Left hindlimb (tissue), 1 donor: ENCODE measurements at places on chromosomes 12 and 14.

GRCh38 chr12:62603061-62603810 lies 136.6 kb downstream of the MON2 start:
- DNase-seq: peak; percentile 94

DNA sequence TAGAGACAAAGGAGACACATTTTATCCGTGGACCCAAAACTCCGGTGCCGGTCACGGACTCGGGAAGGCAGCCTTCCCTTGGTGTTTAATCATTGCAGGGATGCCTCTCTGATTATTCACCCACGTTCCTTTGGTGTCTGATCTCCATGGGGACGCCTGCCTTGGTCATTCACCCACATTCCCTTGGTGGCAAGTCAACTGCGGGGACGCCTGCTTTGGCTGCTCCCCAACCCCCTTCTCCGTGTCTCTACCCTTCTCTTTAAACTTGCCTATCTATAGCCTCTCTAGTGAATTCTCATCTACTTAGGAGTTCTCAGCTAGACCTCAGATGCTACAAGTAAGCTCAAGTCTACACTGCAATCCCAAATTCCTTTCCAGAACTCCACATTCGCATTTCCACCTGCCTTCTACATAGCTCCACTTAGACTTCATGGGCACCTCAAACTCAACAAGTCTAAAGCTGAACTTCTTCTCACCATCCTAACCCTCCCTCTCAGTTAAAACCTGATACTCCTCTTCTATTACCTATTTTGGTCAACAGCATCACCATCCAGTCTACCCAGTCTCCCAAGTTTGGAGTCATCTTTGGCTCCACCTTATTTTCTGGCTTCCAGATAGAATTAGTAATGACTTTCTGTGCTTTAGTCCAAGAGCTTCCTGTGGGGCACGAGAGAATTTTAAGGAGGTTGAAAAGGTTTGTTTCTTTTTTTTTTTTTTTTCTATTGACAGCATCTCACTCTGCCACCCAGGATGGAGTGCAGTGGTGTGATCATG lies 14.4 kb downstream of the SPTLC2 start:
- no peak for DNase-seq

DNA sequence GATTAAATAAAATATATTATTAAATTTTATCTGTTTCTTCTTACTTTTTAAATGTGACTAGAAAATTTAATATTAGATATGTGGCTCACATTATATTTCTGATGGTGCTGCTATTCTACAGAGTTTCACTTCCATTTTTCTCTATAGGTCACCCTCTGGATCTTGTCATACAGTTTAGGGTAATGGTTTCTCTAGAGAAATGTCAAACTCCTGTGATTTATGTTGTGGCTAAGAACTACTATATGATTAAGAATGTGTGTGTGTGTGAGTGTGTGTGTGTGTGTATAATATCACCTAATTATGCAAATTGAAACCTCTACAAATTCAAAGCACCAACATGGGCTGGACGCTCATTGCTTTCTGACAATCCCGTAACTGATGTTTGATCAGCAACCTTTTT lies 325.9 kb downstream of the ADAMTS20 start:
- no peak for DNase-seq

DNA sequence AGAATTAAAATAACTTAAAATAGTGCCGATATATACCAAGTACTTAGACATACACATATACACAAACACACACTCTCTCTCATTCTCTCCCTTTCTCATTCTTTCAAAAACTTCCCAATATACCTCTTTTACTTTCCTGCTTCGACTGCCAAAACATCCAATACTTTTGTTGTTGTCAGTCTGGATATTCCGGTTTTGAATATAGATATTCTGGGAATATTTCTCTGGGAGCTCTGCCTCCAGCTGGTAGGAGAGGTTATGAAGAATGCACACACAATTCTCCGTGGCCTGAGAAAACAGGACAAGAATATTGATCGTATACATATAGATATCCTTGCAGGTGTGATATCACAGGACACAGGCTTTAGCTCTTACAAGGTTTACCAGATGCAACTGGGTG lies 66.6 kb upstream of the YARS2 start:
- DNase-seq: no peak

DNA sequence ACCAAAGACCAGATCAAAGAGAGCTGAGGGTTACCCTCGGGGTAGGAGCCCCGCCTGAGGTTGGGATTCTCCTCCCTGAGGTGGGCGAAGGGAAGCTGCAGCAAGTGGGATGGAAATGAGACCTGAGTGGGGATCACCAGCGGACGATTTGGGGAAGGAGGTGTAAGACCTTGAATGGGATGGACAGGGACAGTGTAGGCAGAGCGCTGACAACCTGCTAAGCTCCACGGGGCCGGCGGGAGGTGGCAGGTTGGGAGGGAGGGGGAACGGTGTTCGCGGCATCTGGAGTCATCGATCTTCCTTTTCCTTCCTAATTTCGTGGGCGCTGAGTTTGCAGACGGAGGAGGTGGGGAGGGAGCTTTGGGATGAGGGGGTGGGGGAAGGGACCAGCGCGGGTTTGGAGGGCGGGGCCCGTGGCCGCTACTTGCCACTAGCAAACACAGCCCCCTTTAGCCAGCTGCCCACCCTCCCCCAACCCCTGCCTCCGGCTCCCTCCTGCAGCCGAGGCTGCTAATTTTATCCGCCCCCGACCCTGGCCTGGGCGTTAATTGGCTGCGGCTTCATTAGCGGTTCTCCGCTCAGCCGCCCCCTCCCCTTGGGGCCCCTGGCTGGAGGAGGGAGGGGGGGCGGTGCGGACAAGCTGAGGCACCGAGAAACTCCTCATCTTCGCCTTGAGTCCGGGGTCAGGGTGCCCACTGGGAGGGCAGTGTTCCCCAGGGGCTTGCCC lies 2.8 kb upstream of the SHMT2 start:
- no peak for DNase-seq

DNA sequence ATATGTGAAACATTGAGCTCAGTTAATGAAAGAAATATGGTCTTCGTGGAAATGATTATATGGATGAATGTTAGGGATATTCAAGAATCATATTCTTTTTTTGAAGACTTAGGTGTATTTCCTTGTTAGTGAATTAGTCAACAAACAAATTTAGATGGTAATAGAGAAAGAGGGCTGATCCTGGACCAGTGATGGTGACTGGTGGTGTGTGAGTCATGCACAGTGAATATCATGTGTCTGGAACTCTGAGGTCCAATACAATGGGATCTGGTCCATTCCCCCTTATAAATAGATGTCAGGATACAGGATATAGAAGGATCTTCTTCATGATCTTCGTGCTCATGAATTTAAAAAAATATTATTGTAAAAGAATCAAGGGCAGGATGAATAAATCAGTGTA lies 64.4 kb upstream of the RTL1 start:
- DNase-seq: no peak

DNA sequence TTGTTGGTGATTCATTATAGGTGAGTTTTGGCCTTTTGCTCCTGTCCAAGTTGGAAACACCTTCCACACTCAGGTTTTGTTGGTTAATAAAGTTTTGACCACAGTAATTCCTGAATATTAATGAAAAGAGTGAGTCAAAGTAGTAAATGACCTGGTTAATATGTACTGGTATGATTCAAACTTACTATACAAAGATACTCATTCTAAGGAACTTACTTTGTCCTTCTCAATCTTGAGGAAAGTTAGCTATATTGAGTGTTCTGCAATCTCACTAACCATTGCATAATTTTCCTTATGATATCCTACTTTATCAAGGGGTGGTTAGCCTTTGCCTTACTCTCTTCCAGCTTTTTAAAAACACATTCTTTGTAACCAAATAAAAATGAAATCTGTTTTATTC lies 20.9 kb upstream of the HECTD1 start:
- DNase-seq: no peak

- DNase-seq: no peak
These were observed 23.3 kb upstream of the STYK1 start for GRCh38 chr12:10697156-10697555.

DNA sequence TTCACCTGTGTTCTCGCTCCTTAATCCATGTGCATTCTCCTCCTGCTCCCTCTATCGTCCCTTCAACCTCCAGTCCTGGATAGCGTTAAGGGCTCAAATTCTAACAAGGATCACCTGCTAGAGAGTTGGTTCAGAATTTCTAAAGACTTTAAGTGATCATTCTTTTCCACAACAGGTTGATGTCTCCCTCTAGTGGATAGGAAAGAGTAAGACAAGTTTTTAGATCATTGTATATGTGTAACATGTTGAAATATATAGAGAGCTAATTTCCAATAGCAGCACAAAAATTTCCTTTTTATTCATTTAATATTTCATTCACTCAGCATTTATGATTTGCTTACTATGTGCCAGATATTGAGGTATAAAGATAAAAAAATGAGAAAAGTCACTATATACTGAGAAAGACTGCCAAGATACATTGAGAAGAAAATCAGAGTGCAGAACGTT lies 9.3 kb upstream of the ESR2 start:
- no peak for DNase-seq

- no peak for DNase-seq
These were observed 41.8 kb upstream of the SLC6A15 start for GRCh38 chr12:84954415-84954814.

- DNase-seq: peak; percentile 58
These were observed at the start of gene INSM2 for GRCh38 chr14:35533357-35534207. TSS of gene INSM2 (plus strand) at chr14:35534164. CDS start at chr14:35534253, 89 bp downstream.

GRCh38 chr14:102654298-102654697 lies 61.8 kb downstream of the RCOR1 start:
- DNase-seq: no peak

DNA sequence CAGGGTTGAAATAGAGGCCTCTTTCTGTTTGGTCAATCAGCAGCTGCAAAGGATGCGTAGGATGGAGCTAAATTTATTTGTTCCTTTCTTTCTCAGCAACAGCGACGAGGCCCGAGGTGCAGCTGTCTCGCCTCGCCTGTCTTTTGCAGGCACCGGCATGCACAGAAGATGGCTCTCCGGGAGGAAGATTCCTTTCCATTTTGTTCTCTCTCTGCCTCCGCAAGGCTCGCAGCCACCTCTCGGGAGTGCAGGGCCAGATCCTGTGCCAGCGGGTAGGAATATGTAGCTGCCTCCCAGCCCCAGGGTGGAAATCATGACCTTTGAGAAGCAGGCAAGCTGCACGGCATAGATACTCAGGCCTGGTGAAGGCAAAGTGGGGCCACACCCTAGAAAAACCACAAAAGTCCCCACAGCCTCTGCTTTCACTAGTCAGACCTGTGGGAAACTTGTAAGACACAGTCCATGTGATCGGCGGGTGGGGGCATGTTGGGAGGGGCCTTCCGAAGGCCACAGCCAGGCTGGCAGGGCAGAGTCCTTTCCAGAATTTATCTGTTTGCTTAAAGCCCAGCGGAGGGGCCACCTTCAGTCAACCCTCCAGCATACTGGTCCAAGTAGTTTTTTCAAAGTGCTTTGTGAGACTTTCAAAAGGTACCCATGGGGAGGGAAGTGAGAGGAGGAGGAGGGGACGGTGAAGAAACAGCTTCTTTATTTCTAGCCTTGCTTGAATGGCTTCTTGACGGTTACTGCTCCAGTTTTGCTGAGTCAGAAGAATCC lies at the start of gene MAP1LC3B2:
Gene MAP1LC3B2 (plus strand): TSS at position 220 of the 774 bp plus-strand sequence. CDS start 16,562 bp downstream, outside the sequence.
- peak; percentile 76 for DNase-seq

DNA sequence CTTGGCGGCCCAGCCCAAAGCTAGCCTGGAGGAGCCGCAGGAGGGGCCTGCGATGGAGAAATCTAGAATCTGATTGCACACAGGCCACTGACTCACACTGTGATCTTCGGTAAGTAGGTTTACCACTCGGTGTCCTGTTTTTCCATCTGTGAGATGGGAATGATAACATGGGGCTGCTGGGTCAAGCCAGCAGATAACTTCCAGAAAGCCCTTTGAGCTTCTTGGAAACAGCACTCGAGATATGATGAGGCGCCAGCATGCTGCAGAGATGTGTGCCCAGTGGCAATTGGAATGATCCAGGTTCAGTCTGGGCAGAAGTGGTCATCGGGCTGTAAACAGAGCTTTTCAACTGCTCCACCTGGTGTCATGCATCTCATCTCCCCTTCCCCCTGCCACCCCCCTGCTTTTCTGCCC lies 771.3 kb upstream of the TBX3 start:
- DNase-seq: no peak
